BJ (cell line): ENCODE measurements at places on chromosomes 3 and 15.

DNA sequence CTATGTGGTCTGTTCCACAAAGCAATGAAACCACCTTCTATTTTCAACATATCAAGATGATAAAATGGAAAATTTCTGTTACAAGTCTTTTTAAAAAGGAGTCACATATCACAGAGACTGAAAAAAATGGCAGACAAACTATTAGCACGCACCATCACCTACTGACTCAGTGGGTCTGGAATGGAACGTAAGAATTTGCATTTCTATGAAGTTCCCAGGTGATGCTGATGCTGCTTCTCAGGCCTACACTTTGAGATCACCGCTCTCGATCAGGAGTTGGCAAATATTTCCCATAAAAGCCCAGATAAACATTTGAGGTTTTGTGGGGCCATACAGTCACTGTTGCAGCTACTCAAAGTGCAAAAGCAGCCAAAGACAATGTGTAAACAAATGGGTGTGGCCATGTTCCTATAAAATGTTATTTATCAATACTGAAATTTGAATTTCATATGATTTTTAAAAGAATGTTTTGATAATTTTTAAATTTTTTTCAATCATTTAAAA lies 142.9 kb downstream of the ADAM10 start:
- DNase-seq: no peak

DNA sequence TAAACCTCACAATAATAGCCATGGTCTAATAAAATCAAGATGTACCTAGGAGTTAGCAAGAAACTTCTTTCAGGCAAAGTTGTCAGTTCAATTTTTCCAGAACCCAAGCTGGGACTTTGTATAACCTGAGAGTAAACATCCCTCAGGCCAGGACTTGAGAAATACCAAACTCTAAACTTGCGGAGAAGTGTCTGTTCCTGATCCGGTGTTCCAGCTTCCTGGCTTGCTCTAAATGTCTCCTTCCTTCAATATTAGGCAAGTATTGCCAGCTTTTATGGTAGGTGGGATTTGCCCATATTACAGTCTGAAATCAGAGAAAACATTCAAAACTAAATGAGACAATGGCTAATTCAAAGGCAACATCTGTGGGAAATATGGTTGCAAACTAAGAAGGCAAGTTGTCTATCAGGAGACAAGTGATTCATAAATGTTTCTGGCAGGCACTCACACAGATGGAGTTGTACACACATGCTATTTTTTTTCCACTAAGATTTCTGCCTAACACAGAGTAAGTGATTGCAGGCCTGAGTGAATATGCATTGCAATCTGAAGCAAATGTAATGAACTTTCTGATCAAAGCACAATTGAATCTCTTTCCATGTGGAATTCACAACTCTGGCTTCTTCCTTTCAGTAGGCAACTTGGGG lies 88.3 kb upstream of the COL8A1 start:
- DNase-seq: no peak

GRCh38 chr3:100210772-100211135 lies 50.0 kb upstream of the TBC1D23 start:
- peak; percentile 90 for DNase-seq

DNA sequence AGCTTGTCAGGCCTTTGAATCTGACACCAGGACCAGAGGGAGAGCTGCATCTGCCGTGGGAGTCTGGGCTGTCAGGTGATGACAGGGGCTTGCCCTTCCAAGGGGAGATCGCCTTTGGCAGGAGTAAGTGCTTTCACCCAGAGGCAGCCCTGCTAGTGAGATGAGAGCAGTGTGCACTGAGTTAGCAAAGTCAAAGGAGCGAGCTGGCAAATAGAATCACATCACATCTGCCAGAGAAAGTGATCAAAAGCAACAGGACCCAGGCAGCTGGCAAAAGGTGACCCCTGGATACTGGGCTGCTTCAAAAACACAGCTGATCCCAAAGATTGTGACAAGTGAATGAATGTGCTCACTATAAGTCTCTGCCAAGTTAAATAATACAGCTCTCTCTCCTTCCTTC lies 36.1 kb upstream of the PYDC2 start:
- DNase-seq: no peak

DNA sequence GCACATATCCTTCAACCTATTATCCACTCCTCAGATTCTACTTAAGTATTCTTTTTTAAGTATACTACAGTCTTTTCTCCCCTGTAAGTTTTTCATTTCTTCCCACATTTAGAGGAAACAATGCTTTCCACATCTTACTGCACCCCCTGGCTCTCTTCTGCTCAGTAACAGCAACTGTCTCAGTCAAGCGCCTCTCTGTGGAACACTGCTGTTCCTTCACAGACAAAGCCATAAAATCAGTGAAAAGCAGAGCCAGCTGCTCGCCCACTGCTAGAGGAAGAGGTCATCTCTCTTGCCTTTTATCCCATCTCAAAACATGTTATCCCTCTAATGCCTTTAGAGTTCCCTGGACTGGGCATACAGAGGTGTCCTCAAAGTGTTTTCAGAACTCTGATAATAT lies 24.8 kb downstream of the SERP1 start:
- DNase-seq: no peak

DNA sequence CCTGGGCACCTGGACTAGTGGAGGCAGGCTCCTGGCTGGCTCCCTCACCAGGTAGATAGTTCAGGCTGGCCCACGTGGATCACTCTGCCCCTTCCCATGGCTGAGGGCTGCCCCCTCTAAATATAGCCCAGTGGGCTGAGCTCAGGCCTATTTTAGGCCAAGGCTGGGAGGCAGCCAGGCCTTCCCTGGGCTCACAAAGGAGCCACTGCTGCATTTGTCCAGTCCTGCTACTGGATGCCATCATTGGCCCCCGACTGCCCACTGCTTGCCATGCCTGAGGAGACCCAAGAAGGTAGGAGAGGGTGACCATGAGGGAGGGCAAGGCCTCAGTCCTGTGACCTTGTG lies at the start of gene LSMEM2:
LSMEM2 (plus strand) TSS at position 208 of the 345 bp plus-strand sequence; CDS start at position 235, 27 bp downstream.
- no peak for DNase-seq

DNA sequence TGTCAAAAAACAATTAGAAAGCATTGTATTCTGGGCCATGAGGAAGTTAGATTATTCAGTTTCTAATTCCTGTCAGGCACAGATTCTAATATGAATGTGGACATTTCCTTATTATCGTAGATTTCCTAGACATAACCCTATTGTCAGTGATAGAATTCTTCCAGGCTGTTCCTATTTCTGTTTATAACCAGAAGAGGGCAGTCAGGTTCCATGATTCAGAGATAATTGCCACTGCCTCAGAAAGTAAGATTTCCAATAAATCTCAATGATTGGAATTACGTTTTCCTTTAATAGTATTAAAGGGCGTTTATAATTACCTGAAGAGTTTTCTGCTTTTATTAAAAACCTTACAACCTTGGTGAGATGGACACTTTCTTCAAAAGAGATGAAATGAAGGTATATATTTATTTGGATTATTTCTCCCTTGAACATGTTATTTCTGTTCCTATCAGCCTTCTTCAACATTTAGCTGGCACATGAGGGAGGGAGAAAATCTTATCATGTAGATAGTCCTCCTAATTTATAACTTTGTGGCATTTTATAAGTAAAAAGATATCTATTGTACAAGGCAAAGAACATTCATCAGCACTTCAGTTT lies 439.2 kb downstream of the MCTP2 start:
- DNase-seq: no peak

DNA sequence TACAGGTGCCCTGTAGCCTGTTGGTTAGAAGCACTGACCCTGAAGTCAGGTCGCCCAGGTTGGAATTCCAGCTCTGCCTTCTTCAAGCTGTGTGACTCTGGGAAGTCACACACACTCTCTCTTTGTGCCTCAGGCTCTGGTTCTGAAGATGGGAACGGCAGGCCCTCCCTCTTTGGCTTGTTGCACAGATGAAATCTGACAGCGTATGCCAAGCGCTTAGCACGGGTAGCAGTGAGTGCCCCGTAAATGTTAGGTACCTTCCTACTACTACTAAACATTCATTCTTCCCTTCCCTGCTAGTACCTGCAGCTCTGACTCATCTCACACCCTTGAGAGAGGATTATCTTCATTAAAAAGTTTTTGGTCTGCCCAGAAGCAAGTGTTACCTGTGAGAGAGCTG lies 139.0 kb downstream of the PGPEP1L start:
- DNase-seq: no peak

GRCh38 chr3:22372292-22373062 lies 621.5 kb upstream of the ZNF385D start:
- no peak for DNase-seq

- DNase-seq: peak; percentile 24
Observed at GRCh38 chr3:139427283-139428060, 38.0 kb upstream of the COPB2 start.

DNA sequence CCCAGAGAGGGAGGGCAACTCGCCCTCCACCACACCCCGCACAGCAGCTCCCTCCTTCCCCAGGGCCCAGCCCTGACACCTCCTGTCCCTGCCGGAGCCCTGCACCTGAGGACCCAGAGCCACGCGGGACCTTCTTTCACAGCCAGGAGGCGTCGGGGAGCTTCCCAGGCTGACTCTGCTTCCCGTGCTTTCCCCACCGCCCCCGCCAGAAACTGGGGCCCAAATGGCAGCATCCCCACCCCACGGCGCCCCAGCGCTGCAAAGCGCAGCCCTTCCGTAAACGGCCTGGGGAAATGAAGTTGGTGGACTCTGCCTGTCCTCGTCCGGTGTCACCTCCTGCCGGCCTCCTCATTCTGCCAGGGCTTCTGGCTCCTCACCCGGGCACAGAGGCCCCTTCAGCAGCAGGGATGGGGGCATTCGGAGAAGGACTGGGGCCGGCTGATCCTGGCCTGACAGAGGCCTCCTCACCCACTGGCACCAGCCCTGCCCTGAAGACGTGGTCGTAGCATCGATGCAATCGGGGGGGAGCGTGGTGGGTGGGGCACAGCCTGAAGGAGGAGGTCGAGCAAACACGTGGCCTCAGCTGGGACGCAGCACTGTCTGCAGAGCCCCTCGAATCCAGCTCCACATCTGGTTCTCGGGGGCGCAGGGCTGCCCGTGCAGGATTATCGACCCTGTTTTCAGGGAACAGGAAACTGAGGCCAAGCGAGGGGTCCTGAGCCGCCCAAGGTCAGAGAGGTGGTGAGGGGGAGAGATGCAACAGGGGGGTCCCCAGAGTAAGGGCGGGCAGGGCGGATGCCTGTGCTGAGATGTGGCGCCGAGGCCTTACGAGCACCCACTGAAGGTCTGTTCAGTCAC lies 235.4 kb downstream of the XXYLT1 start:
- no peak for DNase-seq

DNA sequence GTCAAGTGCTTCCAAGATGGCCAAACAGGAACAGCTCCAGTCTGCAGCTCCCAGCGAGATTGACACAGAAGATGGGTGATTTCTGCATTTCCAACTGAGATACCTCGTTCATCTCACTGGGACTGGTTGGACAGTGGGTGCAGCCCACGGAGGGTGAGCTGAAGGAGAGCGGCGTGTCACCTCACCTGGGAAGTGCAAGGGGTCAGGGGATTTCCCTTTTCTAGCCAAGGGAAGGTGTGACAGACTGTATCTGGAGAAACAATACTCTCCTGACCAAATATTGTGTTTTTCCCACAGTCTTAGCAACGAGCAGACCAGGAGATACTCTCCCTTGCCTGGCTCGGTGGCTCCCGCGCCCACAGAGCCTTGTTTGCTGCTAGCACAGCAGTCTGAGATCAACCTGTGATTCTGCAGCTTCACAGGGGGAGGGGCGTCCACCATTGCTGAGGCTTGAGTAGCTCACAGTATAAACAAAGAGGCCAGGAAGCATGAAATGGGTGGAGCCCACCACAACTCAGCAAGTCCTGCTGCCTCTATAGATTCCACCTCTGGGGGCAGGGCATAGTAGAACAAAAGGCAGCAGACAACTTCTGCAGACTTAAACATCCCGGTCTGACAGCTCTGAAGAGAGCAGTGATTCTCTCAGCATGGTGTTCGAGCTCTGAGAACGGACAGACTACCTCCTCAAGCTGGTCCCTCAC lies 293.5 kb upstream of the SUCLG2 start:
- no peak for DNase-seq

GRCh38 chr3:143134471-143134870 lies 14.9 kb downstream of the CHST2 start:
- no peak for DNase-seq

GRCh38 chr3:180196658-180197057 lies 159.9 kb upstream of the PEX5L start:
- DNase-seq: no peak

DNA sequence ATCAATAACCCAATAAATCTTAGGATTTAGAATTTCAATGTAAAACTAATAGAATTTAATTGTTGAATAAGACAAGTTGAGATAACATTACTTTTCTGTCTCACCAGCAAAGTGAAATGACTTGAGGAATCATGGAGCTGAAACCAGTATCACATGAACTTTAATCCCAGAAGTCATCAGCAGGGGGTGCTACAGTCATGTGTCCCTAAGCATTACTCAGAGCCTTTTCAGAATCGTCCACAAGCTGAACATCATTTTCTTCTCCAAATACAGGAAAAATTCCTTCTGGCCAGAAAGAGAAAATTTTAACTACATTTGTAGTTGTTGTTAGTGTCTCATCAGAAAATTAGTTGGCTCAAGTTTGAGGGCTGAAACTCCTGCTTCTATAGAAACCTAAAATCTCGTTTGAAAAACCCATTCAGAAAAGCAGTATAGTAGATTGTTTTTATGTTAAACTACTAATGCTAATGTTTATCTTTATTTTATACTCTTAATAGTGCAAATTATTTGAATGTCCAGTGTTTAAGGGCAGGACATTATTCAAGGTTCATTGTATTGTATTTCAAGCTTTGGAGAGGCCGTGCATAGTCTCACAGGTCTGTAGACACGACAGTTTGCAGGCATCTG lies 384.1 kb downstream of the PLOD2 start:
- peak; percentile 4 for DNase-seq

GRCh38 chr15:65525622-65526021 lies 4.6 kb upstream of the HACD3 start:
- no peak for DNase-seq

DNA sequence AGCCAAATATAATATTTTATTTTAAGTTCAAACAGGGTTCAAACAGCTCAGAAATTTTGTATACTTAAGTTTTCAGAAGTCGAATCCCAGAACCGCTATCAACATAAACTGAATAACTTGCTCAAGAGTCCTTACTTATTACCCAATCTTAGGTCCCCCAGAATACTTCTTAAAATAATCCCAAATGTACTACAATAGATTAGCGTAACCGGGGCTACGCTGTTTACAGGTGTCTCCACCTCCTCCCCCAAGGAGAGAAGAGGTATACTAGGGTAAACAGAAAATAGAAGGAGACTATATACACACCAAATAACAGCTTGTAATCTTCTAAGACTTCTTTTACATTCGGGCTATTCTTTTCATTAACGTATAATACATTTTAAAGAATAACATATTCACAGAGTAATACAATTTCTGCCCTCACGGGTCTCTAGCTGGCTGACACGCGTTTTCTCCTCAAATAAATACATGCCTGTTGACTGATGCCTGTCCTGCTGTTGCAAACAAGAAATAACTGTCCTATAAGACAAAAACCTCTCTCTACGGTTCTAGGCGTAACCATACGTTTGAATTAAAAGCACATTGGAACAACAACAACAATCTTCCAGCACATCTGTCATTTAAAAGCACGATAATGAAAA lies 1.3 kb downstream of the DENND4A start:
- DNase-seq: no peak
